ENCODE measurements at places on chromosomes 2 and 18.

DNA sequence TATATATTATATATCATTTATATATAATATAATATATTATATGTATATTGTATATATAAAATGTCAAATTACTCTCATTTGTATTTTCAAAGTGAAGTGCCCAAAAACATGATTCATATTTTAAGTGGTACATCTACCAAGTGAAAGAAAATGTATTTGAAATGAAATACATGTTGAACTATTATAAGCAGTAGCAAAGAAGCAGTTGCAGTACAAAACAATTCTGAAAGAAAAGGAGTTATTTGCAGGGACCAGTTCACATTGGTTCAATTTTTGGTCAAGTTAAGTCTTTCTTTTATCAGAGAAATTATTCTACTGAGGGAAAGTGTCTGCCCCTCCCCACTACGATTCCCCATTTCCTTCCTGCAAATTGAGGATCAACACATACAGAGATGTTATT is 51.9 kb downstream of the APLF start:
- DNase-seq, result no peak

GRCh38 chr2:65429786-65430602 is 2.4 kb downstream of the SPRED2 start:
- no peak for DNase-seq

GRCh38 chr2:182015334-182016109 is 29.9 kb downstream of the PPP1R1C start:
- no peak for DNase-seq

- peak; percentile 61 for DNase-seq
Measured at GRCh38 chr2:234500394-234501006, 3.6 kb upstream of the ARL4C start.

DNA sequence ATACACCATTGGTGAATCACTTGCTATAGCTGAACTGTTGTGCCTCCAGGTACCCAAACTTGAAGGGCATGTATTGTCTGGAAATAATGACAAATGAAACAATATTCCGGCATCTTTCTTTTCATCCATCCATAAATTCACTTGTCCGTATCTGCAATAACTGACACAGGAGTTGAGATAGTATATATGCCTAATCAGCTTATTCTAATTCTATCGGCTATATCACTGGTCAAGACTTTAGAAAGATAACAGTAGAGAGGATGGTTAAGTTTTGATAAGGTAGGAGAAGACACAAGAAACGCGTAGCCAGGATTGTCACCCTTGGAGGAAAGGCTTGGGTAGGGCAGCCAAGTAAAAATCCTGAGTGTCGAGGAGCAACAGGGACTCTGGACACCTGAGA is 1634.6 kb upstream of the CELF4 start:
- DNase-seq, result no peak

- DNase-seq, result no peak
Measured at GRCh38 chr2:225431105-225431863, 31.8 kb downstream of the NYAP2 start.

- DNase-seq, result no peak
Measured at GRCh38 chr18:5064841-5065370, 132.2 kb downstream of the AKAIN1 start.

GRCh38 chr2:25743132-25743830 is 69.9 kb upstream of the DTNB start:
- peak; percentile 38 for DNase-seq

DNA sequence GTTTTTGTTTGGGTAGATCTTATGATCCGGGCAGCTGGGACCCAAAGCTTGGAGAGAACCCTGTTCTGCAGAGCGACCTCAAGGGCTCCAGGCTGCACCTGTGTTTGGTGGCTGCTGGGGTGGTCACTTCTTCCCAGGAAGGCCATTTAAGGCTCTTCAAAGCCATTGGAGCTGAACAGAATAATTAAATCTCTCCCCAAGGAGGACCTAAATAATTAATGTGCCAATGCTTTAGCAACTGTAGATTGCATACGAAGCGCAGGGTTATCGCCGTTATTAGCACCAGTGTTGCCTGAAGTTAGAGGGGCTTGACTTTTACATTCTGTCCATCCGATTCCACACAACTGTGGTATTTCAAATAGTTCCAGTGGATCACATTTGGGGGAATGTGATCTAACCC is 251.4 kb downstream of the ATAD2B start:
- no peak for DNase-seq

DNA sequence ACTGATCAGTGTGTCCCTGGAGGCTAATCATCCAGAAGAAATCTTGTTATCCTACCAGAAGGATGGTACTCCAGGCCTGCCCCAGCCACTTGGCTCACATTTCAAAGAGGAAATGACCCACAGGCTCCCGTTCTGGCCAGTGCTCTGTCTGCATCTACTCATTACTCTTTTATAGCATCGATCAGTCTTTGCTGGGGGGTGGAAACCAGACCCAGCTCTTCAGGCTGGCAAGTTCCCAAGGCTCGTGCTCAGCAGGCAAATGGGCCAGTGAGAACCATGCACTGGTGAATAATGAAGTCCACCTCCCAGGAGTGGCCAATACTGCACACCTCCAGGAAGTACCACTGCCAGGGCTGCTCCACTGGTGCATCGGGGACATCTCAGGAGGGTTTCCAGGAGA is 38.8 kb downstream of the DNER start:
- DNase-seq, result no peak

GRCh38 chr2:17918789-17919188 is 40.3 kb downstream of the KCNS3 start:
- DNase-seq, result no peak

DNA sequence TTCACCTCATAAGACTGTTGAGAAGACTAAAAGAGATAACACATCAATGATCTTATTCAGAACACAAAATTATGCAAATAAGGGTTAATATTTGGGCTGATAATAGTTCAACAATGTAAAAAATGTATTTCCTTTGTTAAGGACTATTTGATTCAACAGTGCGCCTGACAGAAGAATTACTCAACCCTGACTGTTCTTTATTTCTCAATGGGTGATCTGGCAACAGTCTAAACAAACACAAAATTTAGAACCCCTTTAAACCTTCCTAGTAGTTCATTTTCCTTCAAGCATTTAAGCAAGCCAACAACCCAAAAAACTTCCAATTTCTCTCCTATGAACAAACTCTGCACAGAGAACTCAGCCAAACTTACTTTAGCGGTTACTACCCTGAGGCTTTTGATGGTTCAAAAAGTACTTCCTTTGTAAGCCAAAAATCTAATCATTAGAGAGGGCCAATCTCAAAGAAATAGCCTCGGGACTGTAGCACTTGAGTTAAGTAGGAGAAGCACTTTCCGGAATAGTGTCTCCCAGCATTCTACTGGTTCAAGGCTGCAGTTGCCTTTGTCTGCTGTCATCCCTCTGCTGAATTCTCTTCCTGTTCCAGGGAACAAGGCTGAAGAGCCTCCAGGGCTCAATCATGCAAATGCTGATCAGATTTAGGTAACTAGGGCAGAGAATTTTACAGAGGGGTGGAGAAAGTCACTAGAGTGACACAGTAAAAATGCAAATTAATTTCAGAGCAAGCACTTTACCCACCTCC is 40.9 kb upstream of the MAPK4 start:
- DNase-seq, result no peak

- no peak for DNase-seq
Measured at GRCh38 chr2:158777077-158777476, 18.0 kb upstream of the DAPL1 start.

- DNase-seq, result no peak
Measured at GRCh38 chr18:24982831-24983230, 369.1 kb downstream of the ZNF521 start.

- DNase-seq, result no peak
Measured at GRCh38 chr2:241563031-241563507, 4.5 kb downstream of the BOK start.

DNA sequence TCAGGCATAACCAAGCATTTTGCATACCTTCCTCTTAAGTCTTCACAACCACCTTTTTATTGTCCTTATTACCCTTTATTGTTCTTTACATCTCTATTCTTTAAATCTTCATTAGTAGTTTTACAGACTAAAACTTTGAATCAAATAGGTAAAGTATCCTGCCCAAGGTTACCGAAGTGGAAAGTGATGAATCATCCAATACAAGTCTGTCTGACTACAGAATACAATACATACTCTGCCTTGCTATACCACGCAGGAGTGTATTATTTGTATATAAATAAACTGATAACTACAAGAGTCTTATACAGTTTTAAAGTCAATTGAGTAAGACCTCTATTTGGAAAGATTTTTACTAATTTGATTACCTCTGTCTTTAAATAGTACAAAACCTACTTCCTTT is 196.0 kb downstream of the ZEB2 start:
- no peak for DNase-seq

- DNase-seq, result no peak
Measured at GRCh38 chr2:100057901-100058261, 84.5 kb downstream of the AFF3 start.

DNA sequence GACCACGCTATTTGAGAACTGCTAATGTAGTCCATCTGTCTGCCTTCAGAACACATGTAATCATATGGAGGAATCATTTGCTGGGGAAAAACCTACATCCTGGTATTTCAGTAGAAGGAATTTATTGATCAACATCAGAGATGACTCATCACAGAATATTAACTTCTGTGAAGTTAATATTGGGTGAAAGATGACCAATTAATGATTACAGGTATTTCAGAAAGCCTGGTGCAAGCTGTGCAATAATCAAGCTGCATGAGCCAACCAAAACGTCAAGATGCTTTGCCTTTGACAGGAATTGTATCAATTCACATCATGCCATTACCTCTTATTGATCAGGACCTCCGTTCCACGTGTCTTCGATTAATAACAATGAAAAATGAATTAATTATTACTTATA is 9.4 kb upstream of the SPATS2L start:
- no peak for DNase-seq

- DNase-seq, result no peak
Measured at GRCh38 chr2:174438146-174438886, 42.8 kb downstream of the SCRN3 start.

GRCh38 chr2:76175295-76175694 is 464.6 kb upstream of the GCFC2 start:
- DNase-seq, result no peak

GRCh38 chr2:13193075-13193474 is 476.3 kb downstream of the TRIB2 start:
- DNase-seq, result no peak

GRCh38 chr2:159046966-159047365 is 78.5 kb downstream of the TANC1 start:
- DNase-seq, result no peak

- DNase-seq, result no peak
Measured at GRCh38 chr2:44107974-44108373, 60.7 kb upstream of the PPM1B start.

GRCh38 chr2:161032635-161033034 is 127.6 kb upstream of the TANK start:
- no peak for DNase-seq

GRCh38 chr2:67879586-67880290 is 183.1 kb downstream of the C1D start:
- DNase-seq, result no peak

DNA sequence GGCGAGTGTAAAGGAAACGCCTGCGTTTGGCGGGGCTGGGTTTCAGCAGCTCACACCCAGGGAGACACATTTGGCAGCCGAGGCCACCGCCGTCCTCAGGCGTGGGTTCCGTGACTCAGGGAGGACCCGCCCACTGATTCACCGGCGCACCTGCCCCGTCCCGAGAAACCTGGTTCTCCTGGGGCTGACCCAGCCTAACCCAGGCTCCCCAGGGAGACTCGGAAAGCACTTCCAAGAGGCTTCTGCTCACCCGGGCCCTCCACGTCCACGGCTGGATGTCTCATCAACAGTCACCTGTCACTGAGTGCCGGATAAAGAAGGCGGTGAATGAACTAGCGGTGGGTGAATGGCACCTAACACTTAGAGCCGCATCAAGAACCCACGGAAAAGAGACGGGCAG is 126.4 kb upstream of the CTDP1 start:
- no peak for DNase-seq
